ENCODE measurements at places on chromosomes 5 and 9.
A peak's percentile ranks its signal among the peaks of the same experiment; 100 is the strongest.

DNA sequence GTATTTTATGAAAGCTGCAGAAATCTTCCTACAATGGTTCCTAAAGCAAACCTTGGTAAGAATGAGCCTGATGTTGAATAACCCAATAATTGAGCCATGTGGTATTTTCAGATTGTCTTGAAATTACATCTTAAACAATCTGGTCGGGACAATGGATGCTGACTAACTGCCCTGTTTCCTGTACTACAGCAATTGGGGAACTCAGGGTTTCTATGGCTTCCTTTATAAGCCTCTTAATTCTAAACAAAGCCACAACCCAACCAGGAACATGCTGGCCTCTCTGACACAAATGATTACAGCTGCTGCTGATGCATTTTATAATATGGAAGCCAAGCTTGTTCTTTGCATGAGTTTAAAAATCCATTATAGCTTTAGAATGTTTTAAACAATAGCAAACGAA is 30.2 kb downstream of the PTPN3 start:
- DNase-seq: no peak

- DNase-seq: no peak
Observed at GRCh38 chr5:10459080-10460055, 17.7 kb downstream of the ROPN1L start.

DNA sequence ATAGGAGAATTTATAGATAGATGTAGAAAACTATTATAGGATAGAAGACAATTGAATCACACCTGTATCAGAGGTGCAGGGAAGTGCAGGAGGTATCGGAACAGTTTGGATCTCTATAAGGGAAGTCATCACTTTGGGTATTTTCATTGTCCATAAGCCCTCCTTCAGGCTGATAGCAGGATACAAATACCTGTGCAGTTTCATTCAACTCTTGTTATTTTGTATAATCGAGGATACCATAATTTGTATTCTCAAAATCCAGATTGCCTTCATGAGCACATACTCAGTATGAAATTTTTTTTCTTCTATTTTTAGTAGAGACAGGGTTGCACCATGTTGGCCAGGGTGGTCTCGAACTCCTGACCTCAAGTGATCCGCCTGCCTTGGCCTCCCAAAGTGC is 289.1 kb downstream of the AOPEP start:
- no peak for DNase-seq

DNA sequence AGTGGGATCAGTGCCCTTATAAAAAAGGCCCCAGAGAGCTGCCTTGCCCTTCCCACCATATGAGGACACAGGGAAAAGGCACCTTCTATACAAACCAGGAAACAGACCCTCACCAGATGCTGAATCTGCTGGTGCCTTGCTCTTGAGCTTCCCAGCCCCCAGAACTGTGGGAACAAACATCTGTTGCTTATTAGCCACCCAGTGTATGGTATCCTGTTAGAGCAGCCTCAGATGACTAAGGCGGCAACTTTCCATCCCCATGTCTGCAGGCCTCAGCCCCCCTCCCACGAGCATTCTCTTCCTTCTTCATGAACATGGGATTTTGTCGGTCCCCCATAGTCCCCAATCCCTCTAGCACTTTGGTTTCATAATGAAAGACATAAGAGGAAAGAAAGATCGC is 202.5 kb upstream of the GAS1 start:
- DNase-seq: no peak

GRCh38 chr5:172766287-172767108 is 4.5 kb downstream of the DUSP1 start:
- no peak for DNase-seq

GRCh38 chr9:110217656-110218099 is 9.7 kb upstream of the C9orf152 start:
- no peak for DNase-seq

GRCh38 chr5:14301186-14301585 is 158.0 kb downstream of the TRIO start:
- no peak for DNase-seq

DNA sequence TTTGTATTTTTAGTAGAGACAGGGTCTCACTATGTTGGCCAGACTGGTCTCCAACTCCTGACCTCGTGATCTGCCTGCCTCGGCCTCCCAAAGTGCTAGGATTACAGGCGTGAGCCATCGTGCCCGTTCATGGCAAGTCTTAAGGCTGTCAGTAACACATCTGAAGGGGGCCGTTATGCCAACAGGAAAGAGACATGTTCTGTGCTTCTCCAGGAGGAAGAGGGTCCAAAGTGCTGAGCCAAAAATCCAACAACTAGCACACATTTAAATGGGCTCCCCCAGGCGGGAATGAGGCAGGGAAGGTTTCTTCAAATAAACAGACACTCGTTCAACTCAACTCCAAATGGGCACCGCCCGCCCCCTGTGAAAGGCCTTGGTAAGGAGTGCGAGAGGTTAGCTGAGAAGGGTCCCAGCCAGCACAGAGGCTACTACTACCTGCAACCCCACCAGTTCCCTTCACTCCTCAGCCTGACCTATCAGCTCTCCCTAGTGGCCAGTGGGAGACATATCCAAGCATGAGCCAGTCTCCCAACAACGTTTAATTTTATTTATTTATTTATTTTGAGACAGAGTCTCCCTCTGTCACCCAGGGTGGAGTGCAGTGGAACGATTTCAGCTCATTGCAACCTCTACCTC is 84.1 kb upstream of the DMRT1 start:
- no peak for DNase-seq

DNA sequence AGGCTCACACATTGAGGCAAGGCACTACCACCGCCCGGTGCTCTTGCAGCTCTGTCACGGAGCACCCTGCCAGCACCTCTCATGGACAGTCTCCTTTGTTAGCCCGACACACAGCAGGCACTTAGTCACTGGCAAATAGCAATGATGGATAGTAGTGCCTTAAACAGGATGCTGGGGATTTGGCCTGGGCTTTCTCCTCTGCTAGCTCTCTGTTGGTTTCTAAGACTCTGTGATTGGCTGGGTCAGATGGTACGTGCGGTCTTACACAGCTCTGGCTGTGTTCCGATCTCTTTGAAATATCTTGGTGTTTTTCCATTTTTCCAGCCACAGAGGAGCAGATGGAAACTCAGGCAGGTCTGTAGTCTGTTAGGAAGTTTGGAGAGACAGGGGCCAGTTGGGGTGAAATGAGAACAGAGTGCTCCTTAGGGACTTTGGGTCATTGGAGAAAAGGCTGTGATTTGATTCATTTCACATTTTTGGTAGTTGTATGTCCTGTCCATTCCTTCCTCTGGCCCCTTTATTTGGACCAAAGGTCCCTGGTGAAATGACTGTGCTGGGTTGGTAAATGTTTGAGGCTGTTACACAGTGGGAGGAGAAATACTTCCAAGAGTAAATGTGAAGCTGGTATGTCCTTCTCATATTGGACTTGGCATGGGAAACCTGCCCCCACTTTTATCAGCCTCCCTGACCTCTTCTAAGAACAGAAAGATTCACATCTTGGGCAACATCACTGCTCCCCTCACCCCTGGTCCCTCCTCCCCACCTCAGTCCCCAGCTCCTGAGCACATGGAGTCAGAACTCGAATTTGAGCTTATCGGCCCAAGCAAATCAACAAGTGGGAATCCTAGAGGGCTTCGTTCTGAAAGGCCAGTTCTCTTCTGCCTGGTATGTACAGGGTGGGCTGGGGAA is 3.4 kb downstream of the SMIM3 start:
- DNase-seq: peak; percentile 83

GRCh38 chr9:123175854-123176629 is 92.3 kb downstream of the STRBP start:
- no peak for DNase-seq

DNA sequence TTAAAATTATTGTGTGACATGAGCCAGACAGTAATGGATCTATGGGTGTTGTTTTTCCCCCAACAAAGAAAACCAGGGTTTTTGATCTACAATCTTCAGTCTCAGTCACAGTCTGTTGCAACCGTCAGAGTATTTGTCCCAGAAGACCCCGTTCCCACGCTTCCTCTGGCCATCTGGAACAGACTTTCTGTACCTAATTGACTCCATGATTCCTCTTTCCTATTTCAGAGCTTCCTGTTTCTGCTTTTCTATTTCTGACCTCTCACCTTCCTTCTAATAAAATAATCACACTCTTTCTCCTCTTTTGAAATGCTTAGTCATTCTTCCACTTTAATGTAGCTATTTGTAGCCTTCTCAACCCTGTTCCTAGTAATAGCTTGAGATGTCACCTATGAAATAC is 1044.8 kb downstream of the DTWD2 start:
- DNase-seq: no peak

DNA sequence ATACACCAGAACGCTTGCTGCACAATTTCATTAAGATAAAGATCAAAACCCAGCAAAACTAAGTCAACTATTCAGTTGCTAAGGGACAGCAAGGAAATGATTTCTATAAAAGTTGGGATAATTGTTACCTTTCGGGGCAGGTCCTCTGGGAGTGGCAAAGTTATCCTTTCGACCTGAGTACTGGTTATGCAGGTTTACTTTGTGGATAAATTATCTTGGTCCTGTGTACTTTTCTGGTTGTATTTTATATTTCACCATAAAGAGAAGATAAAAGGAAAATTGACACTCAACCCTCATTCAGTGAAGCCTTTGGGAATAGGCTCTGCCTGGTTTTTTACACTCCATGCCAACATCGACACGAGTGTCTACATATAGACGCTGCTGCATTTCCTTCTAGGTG is 146.5 kb downstream of the SYK start:
- no peak for DNase-seq

- DNase-seq: no peak
Observed at GRCh38 chr5:72369301-72369700, 49.1 kb downstream of the PTCD2 start.

DNA sequence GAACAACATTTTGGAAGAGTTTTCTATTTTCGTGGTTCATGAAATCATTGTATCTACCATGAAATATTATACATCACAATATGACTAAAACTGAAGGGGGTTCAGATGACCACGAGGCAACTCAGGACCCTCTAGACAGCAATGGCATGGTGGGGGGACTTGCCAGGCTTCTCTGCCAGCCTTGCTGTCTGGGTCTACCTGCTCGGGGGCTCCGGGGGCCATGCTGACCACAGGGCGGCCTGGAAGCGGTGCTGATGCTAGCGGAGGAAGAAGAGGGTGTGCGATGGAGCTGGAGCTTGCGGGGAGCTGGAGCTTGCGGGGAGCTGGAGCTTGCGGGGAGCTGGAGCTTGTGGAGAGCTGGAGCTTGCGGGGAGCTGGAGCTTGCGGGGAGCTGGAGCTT is 89.2 kb upstream of the IRX4 start:
- DNase-seq: no peak

- no peak for DNase-seq
Observed at GRCh38 chr9:89114741-89115140, 63.9 kb downstream of the SHC3 start.

DNA sequence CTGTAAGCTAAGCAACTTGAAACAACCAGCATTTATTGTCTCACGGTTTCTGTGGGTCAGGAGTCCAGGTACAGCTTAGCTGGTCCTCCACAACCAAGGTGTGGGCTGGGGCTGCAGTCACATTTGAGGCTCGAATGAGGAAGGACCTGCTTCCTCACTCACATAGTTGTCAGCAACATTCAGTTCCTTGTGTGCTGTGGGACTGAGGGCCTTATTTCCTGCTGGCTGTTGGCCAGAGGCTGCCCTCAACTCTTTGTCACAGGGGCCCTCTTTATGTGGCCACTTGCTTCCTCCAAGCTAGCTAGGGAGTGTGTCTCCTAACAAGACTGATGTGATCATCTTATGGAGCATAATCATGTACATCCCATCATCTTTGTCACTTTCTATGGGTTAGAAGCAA is 29.2 kb upstream of the SEMA4D start:
- no peak for DNase-seq

GRCh38 chr5:130871346-130872086 is 293.5 kb downstream of the HINT1 start:
- no peak for DNase-seq

- DNase-seq: peak; percentile 12
Observed at GRCh38 chr9:32742296-32742695, 41.0 kb upstream of the TMEM215 start.

GRCh38 chr5:56588636-56589480 is 226.5 kb upstream of the MAP3K1 start:
- no peak for DNase-seq

- no peak for DNase-seq
Observed at GRCh38 chr9:136562746-136563495, 17.1 kb upstream of the NOTCH1 start.

DNA sequence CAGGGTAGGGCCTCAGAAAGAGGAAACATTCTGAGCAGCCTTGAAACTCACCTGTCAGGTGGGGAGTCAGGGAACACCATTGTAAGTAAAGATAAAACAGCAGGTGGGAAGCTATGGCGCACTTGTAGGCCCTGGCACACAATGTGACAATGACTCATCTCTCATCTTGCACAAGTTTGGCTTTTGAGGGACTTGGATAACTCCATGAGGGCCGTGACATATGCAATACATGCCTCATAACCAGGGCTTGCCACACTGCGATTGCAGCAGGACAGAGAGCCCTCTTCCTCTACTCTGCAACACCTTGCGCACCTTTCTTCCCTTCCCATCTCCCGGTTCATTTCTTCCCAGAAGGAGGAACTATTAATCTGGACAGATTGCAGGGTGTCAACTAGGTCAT is 144.9 kb downstream of the CEP120 start:
- DNase-seq: no peak

DNA sequence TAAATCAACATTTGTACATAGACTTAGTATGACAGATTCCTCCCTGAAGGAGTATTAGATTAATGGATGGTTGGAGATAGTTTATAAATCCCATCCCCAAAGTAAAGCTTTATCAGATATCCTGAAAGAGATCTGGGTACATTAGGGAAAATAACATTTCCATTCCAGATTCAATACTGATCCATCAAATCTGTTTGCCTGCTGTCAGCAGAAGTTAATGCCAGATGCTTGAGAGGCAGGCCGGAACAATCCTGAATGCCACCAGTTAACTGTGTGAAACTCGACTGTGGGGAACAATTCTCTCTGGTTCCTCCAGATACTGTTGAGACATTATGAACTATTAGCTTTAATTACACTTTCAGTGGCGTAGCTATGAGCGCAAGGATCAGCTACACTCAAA is 1166.8 kb downstream of the MAT2B start:
- no peak for DNase-seq

GRCh38 chr5:179505636-179506261 is 44.6 kb upstream of the RUFY1 start:
- no peak for DNase-seq

GRCh38 chr5:17094830-17095229 is 122.6 kb upstream of the BASP1 start:
- no peak for DNase-seq

DNA sequence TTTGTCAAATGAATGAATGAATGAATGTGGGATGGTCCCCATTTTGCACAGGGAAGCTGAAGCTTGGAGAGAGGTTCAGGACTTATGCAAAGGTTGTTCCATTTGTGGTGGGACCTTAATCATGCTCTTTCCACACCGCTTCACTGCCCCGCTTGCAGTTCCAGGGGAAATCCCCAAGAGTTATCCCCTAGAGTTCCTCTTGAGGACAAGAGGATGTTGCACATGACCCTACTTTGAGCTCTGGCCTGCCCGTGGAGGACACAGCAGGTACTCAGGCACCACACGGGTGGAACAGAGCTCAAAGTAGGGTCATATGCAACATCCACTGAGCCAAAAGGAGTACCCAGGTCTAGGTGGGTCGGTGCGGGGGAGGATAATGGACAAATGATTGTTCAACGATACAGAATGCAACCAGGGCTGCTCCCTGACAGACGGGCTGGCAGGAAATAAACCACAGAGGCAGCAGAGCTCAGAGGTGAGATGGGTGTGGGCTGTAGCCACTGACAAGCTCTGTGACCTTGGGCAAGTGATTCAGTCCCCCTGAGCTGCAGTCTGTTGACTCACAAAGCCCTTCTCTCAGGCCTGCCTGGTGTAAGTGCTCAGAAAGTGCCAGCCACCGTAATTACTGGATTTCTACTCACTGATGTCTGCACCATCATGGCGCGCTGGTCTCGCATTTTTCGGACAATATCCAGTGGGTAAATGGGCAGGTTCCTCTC is 60.3 kb upstream of the EPB41L4B start:
- no peak for DNase-seq
